ENCODE measurements at places on chromosomes 16 and 17. TPM values are rescaled to one million over a fixed set of nuclear protein-coding genes. Genes with fewer than 3 reads are reported as not detected.

GRCh38 chr17:40194821-40195220, 17.6 kb downstream of the RAPGEFL1 start:
- no peak for DNase-seq

Gene SLC47A1
- total RNA-seq, result 2.2 TPM

Gene MSRB1
- 34.1 TPM for total RNA-seq

GRCh38 chr17:9230346-9230745, 209.0 kb downstream of the NTN1 start:
- no peak for DNase-seq

DNA sequence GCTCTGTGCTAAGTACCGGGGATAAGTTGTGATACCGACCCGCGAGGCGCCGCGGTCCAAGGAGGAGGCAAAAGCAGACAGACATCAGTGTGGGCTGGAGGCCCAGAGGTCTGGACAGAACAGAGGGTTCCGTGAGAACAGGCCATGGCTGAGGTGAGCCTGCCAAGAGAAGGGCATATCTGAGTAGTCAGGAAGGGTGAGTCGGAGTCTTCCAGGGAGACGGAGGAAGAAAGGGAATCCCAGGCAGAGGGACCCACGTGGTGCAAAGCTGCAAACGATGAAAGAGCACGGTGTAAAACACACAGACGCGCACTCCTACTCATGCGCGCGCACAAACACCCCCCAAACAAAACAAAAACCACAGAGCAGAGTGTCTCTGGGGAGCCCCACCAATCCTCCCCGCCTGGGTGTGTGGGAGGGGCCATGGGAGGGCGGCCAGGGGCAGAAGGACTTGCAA, 18.1 kb downstream of the RHBDL3 start:
- DNase-seq, result no peak

- DNase-seq, result no peak
Measured at GRCh38 chr16:57539072-57539796, 2.9 kb upstream of the CCDC102A start.

GRCh38 chr17:46738544-46738943, 79.9 kb downstream of the WNT3 start:
- DNase-seq, result no peak

Gene CCL16
- not detected for total RNA-seq

DNA sequence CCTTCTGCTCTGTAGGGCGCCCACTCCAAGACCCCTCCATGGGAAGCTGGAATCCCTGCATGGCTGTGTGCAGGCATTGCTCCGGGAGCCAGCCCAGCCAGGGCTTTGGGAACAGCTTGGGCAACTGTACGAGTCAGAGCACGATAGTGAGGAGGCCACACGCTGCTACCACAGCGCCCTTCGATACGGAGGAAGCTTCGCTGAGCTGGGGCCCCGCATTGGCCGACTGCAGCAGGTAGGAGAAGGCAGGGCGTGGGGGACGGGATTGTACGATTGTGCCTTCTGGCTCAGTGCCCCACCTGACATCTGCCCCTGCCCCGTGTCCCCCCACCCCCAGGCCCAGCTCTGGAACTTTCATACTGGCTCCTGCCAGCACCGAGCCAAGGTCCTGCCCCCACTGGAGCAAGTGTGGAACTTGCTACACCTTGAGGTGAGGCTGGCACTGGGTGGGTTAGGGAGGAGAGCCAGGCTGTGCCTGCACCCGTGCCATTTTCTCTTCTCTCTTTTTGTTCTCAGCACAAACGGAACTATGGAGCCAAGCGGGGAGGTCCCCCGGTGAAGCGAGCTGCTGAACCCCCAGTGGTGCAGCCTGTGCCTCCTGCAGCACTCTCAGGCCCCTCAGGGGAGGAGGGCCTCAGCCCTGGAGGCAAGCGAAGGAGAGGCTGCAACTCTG, 8.7 kb upstream of the TMEM88 start:
- no peak for DNase-seq

Gene MYH1
- total RNA-seq, result not detected

DNA sequence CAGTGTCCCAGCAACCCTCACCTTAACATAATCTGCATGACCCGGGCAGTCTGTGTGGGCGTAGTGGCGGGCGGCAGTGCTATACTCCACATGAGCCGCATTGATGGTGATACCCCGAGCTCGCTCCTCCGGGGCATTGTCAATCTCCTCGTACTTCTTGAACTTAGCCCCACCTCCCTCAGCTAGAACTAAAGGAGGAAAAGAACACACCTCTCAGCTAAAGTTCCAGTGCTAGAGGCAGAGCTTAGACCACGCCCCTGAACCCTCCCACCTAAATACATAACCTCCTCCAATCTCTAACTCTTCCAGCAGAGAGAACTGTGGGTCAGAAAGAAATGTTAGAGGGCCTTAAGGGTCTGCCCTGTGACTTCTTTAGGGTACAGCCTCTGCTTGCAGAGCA, 855 bp downstream of the TUFM start:
- DNase-seq, result no peak

DNA sequence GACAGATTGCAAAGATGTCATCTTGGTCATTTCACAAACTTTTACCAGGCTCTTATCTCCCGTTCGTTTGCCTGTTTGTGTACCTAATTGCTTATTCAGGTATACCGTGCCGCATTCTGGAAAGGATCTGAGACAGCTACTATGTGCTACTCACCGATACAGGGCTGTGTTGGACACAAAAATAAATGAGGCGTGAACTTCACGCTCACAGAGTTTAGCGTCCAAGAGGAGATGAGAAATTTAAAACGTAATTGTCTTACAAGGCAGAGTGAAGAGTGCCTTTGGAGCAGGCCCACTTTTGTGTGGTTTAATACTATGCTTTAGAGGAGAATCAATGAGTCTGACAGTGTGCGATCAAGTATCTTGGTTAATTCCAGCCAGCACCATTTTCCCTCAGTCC, 26.7 kb downstream of the MAF start:
- DNase-seq, result no peak

DNA sequence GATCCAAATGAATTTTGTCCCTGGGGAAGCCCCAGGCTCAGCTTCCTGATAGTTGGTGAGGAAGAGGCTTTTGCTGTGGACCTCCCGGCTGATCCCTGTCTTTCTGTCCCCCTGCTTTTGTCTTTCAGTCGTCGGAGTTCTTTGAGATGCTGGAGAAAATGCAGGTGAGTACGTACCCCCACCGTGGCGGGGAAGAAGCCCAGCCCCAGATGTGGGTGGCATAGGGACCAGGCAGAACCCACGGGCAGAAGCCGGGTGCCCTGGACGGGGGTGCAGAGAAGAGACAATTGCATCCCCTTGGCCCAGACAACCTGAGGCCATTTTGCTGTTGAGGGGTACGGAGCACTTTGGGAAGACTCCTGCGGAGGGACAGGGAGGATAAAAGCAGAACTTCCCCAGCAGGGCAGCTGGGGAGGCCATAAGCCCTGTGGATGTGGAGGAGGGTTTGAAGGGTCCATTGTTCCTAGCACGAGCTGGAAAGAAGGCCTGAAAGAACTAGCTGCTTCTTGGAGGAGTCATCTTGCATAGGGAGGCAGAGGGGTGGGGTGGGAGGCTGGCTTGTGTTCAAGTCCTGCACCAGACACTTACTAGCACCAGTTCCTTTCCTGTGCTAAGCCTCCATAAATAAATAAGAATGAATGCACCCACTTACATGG, 105.6 kb downstream of the OR1D5 start:
- no peak for DNase-seq

- DNase-seq, result no peak
Measured at GRCh38 chr16:66894948-66895688, 14.8 kb downstream of the PDP2 start.

GRCh38 chr16:6548507-6548906, 784.1 kb upstream of the RBFOX1 start:
- DNase-seq, result no peak

Gene NPW
- total RNA-seq, result 10.3 TPM

DNA sequence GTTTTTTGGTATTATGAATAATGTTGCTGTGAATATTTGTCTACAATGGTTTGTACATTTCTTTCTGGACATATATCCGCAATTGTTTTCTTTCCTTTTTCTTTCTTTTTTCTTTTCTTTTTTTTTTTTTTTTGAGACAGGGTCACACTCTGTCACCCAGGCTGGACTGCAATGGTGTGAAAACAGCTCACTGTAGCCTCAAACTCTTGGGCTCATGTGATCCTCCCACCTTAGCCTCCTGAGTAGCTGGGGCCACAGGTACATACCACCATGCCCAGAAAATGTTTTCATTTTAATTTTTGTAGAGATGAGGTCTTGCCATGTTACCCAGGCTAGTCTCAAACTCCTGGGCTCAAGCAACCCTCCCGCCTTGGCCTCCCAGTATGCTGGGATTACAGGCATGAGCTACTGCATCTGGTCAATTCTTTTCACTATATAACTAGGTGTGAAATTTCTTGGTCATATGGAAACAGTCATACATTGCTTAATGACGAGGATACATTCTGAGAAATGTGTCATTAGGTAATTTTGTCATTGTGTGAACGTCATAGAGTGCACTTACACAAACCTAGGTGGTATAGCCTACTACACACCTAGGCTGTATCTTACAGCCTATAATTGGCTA, 15.2 kb downstream of the IL21R start:
- DNase-seq, result no peak

DNA sequence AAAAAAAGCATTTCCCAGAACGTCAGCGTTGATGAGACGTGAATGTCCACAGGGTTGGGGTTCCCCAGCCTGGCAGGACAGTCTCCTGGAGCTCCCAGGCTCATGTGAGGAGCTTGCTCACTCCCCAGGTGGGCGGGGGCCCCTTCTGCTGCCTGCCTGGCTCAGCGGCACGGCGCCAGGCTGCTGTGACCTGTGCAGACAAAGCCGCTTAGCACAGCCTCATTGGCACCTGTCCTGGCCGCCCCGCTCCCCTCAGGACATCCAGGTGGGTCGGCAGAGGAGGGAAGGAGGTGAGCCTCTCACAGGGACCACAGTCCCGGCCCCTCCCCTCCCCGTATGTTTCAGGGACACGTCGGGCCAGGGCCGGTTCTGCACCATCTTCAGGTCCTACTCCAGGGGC, 12.9 kb upstream of the WFIKKN1 start:
- DNase-seq, result no peak

Gene PIPOX
- 57.2 TPM for total RNA-seq

- DNase-seq, result no peak
Measured at GRCh38 chr17:21218101-21218500, 4.1 kb upstream of the TMEM11 start.

Gene CCL23
- total RNA-seq, result not detected

Gene CACNG5
- total RNA-seq, result 2.2 TPM

DNA sequence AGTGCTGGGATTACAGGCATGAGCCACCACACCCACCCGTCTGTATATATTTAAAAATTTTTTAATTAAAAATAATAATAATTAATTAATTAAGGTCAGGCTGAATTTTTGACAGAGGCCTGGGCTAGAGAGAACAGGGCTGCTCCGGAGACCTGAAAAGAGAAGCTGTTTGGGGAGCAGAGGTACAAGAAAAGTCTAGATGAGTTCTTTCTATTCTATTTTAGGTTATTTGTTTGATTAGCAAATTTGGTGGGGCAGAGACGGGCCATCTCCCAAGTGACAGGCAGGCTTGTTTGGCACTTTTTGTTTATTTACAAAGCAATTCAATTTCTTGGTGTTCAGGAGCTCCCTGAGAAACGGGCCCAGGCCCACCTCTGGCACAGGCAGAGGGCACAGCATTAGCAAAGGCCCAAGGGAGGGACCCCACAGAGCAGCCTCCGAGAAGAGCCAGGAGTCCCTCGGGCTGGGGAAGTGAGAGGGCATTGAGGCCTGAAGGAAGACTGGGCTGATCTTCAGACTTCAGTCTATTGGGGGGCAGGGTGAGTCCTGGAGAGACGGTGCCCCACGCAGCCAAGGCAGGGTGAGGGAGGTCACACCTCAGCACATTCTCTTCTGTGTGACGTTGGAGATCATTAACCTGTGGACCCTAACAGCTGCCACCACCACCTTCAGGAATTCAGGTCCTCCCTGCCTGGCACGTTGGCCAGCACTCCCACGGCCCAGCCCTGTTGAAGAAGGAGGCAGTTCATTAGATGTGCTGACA, 10.8 kb upstream of the RIPOR1 start:
- DNase-seq, result no peak

Gene GSG1L
- 0.71 TPM for total RNA-seq

DNA sequence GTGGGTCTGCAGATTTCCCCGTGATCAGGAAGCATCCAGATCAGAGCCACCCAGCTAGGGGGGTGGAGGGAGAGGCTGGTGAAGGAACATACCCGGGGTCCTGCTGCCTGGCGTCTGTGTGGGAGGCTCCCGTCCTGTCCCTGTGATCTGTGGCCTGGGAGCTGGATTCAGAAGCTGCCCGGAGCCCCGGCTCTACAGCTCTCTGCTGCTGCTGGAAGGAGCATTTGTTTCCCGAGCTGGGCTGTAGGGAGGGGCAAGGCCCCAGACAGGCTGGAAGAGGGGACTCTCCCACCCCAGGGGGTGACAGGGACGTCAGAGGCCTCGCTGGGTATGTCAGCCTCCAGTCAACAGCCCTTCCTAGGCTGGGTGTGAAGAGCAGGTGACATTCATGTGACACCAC, 10.2 kb downstream of the SOX8 start:
- DNase-seq, result no peak

DNA sequence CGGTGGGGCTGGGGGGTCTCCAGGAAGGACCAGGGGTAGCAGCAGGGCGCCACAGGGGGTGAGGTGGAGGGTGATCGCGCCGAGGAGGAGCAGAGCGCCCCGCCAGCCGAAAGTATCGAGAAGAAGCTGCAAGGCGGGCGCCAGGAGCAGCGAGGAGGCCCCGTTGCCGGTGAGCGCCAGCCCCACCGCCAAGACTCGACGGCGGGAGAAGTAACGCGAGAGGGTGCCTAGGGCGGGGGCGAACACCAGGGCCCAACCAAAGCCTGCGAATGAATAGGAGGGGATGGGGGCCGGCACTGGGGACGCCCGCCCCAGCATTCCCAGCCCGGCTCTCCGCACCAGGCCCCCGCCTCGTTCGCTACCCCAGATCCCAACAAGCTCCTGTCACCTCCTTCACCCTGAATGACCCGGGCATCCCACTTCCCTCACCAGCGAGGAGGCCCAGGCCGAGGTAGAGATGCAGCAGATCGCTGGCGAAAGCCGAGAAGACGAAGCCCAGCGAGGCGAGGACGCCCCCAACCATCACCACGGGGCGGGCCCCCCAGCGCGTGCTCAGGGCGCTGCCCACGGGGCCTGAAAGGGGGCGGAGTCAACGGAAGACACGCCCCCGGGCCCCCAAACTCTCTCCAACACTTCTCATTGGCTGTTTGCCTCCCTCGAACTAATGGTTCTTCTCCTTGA, 1.3 kb downstream of the SLC16A11 start:
- peak; percentile 75 for DNase-seq

Gene MEIOB
- 1.1 TPM for total RNA-seq
